NCI-H510A treated with DMSO at 0.1 percent for 48 hours (cell line): ENCODE measurements at places on chromosomes 5 and 9.

DNA sequence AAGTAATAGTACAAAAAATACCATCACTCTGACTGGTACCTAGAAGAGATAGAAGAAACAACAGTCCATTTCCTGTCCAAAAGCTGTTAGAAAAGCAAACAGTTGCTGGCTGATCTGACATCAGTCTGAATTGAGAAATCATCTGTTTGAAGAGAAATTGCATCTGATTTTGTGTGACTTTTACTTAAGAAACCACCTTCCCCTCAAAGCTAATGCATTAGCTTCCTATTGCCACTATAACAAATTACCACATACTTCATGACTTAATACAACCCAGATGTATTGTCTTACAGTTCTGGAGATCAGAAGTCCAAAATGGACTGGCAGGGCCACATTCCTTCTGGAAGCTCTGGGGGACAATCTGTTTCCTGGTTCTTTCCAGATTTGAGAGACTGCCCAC, 385.9 kb upstream of the TLE4 start:
- no peak for DNase-seq

DNA sequence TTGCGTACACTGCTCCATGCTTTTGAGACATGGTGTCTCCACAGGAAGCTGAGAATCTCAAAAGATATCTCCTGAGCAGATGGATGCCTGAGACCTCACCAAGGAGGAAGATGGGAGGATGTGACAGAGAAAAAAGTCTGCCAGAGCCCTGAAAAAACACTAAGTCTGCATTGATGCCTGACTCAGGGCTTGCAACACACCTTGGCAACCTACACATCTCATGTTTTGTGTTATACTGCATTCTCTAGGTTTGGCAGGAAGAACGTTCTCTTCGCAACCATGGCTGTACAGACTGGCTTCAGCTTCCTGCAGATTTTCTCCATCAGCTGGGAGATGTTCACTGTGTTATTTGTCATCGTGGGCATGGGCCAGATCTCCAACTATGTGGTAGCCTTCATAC, 19.2 kb downstream of the SLC22A4 start:
- no peak for DNase-seq

- no peak for DNase-seq
These were observed 20.4 kb upstream of the ZNF354B start for GRCh38 chr5:178839319-178839704.

- no peak for DNase-seq
These were observed 10.0 kb upstream of the ADAMTSL1 start for GRCh38 chr9:18463991-18464390.

DNA sequence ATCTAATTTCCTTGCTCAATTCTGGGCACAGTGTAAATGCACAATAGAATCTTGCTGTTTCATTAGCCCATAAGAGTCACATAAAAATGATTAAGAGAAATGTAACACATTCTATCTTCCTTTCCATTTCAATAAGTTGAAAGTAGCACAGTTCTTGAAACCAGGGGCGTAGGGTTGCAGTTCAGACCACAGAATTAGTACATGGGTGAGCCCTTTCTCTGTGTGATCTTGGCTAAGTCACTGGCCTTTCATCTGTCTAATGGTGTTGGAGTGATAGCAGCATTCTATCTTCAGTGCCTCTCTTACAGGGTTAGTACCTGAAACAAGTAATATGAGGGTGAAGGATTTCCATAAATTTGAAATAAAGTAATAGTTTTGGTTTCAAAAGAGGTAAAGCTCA, 445.3 kb upstream of the ZNF462 start:
- DNase-seq = no peak

- DNase-seq = no peak
These were observed 40.6 kb upstream of the DMRTA1 start for GRCh38 chr9:22405869-22406659.

DNA sequence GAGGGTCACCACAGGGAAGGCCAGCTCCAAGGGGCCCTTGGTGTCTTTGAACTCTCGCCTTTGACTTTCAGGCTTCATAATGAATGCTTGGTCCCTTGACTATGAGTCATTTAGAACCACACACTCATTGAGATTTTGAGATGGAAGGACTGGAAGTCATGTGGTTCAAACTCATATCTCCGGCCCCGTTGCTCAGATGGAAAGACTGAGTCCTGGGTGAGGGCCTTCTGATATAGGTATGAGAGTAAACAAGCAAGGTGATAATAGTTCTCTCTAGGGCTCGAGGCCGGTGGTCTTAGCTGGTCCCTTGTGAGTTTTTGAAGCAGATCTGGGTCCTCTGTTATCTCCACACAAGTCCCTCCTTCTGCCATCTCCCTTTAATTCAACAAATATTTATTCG, 210.6 kb downstream of the PAX5 start:
- DNase-seq = no peak

GRCh38 chr5:14364576-14365472, 216.8 kb upstream of the OTULINL start:
- peak; percentile 59 for DNase-seq

DNA sequence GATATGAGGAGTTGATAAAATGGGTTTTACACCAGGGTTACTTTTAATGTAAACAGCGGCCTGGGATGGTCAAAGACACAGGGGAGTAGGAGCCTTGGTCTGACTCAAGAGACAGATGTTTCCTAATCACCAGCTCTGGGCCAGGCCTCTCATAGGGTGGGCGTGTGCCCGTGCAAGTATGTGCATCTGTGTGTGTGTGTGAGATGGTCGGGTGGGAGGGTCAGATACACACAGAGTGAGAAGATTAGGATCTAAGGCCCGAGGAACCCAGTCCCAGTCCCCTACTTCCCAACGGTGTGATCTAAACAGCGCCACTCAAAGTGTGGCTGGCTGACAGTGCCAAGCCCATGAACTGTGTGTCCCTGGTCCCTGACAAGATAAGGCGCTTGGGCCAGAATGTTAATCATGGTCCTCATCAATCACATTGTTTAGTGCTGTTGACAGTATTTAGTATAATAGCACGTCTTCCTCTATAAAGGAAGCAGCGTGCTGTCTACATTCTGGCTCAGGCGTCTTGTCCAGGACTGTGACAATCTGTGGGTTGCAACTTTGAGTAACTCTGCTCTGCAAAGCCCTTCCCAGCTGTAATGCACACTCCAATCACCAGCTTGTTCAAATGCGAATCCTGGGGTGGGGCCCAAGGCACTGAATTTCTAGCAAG, 173.7 kb downstream of the DAB2IP start:
- DNase-seq = no peak

DNA sequence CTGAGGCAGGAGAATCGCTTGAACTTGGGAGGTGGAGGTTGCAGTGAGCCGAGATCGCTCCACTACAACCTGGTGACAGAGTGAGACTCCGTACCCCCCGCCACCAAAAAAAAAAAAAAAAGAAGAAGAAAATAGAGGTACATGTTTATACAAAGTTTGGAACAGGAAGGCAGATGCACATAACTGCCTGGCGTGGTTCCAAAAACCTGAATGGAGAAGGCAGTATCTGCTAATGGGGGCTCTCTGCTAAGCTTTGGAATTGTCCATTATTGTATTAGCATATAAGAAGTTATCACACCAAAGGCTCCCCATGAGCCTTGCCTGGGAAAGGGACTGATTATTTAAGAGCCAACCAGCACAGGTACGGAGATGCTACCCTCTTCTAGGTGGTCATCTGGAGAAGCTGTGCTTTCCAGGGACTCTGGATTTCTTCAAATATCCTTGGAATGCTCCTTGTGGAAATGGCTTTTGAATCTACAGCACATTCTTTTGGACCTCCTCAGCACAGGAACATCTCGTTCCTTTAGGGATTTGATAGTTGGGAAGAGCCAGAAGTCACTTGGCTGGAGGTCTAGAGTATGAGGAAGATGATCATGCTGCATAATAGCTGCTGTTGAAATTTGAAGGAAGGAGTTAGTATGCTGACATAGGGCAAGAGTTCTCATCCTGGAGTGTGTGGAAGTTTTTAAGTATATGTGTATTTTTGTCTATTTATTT, 42.5 kb upstream of the ABCA1 start:
- no peak for DNase-seq

GRCh38 chr5:73488806-73489205, 9.4 kb upstream of the BTF3 start:
- DNase-seq = no peak

- DNase-seq = peak; percentile 66
These were observed 158.3 kb downstream of the KCTD16 start for GRCh38 chr5:144328980-144329379.

DNA sequence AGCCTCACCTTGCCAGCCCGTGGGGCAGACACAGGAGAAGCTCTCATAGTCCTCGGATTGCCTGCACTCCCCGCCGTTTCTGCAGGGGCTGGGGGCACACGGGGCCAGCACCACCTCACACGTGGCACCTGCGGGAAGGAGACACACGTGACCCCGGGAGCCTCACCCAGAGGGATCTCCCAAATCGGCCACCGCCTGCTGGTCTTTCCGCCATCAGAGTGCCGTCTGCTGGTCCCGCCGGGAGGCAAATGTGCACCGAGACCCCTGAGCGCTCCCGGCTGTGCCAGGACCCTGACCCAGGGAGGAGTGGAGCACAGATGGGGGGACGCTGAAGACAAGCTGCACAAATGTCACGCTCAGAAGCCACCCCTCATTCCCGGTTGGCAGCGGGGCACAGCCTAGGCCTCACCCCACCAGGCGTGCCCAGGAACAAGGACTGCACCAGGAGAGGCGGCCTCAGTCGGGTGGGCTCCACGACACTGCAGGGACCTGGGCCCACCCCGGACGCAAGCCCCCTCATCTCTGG, 28.4 kb upstream of the SEC16A start:
- DNase-seq = no peak

- DNase-seq = no peak
These were observed 7.2 kb upstream of the RNU6ATAC start for GRCh38 chr9:134171316-134172197.

- no peak for DNase-seq
These were observed 641.8 kb downstream of the TLE4 start for GRCh38 chr9:80213613-80214012.

- DNase-seq = no peak
These were observed 48.5 kb downstream of the PLGRKT start for GRCh38 chr9:5389109-5389732.

- DNase-seq = no peak
These were observed 51.5 kb downstream of the C5orf15 start for GRCh38 chr5:133916914-133917313.

- no peak for DNase-seq
These were observed 189.8 kb downstream of the ARHGAP26 start for GRCh38 chr5:142959683-142960657.

DNA sequence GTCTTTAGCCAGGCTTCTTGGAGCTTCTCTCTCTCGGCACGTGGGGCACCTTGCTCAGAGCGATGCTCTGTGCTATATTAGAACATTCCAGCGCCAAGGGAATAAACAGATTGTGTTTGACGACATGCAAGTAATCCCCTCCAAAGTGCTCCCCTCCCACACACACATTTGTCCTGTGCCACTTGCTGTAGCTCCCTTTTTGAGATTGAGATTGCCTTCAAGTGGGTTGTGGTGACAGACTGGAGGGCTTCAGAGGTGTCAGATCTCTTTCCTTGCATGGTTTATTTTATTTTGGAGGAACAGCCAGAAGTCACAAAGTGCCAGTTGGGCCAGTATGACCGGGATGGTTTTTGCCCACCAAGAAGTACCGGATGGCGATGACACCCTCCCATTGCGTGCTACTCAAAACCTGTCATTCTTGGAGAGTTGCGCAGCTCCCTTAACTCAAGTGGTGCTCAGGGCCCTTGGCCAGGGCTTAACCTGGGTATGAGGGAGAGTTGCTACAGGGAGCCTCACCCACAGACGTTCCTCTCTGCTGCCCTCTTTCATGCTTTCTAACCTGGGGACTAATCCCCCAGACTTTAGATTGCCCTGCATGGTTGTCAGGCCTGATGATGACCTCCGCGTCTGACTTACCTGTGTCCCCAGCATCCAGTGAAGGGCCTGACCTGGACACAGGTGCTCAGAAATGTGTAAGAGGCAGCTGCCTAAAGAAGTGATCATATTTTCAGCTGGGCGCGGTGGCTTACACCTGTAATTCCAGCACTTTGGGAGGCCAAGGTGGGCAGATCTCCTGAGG, 18.8 kb upstream of the RPL26L1 start:
- DNase-seq = no peak

DNA sequence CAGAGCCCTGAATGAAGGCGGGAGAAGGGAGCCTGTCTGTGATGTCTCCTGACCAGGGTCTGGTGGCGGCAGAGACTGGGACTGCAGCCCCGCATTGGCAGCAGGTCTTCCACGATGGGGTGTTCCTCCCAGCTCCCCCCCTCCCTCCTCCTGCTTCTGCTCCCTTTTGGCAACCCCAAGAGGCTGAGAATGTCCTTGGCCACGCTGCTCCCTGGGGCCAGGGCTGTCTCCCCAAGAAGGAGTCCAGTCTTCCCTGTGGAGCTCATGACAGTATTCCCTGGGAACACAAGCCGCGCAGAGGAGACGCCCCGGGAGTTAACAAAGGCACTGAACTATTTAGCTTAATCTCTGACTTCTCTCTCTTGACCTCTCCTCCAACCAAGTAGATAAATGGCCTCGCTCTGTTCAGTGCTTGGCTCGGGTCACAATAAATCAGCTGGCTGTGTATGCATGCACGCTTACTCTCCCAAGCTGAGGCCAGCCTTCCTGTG, 84.0 kb upstream of the NEURL1B start:
- no peak for DNase-seq

DNA sequence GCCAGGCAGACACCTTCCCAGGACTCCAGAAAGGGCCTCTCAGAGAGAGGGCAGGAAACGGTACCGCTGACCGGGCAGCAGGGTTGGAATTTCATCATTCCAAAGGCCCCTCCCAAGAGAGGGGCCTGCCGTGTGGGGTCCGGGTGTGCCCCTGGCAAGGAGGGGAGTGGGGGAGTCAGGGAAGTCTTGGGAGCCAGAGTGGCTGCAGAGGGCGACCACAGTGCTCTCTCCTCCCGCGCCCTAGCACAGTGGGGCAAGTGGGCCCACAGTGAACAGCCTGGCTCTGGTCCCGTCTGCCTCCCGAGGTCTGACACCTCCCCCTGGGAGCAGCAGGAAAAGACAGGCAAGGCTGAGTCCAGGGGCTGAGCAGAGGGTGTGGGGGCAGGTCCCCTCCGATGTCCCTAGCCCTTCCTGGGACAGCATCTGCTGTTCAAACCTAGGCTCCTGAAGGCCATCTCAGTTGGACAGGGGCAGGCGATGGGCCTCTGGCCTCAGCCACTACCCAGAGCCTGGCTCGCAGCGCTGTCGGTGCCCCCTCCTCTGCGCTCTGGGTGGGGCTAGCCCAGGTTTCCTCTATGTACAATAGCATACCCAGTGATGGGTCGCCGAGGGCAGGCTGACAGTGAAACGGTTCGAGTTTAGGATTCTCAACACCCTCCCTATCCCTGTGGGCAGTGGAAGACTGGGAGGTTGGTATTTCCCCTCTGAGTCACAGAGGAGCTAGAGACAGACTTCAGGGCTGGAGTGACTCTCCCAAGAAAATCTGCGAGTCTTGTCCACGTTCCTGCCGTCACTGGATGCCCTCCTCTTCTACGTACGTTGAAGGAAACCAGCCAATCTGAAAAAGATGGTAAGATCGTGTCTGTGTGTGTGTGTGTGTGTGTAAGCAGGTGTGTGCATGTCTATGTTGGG, 25.4 kb upstream of the SARDH start:
- DNase-seq = no peak

GRCh38 chr5:143156572-143156971, 246.9 kb downstream of the NR3C1 start:
- no peak for DNase-seq

DNA sequence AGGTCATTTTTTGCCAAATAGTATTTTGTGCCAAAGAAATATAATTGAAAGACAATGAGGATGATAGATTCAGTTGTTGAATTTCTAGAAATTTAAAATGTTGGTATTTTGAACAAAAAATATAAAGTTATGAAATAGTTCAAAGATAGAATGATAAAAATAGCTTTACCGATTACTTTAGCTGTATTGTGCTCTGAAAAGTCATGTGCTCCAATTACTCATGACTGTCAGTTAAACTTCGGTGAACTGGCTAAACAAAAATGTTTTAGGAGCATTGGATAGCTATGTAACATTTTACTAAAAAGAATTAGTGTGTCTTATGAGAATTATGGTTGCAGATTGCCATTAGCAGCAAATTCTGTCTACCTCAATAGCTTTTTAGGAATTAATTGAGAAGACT, 177.3 kb upstream of the VCAN start:
- no peak for DNase-seq
